ENCODE measurements at places on chromosomes 6 and 20.

DNA sequence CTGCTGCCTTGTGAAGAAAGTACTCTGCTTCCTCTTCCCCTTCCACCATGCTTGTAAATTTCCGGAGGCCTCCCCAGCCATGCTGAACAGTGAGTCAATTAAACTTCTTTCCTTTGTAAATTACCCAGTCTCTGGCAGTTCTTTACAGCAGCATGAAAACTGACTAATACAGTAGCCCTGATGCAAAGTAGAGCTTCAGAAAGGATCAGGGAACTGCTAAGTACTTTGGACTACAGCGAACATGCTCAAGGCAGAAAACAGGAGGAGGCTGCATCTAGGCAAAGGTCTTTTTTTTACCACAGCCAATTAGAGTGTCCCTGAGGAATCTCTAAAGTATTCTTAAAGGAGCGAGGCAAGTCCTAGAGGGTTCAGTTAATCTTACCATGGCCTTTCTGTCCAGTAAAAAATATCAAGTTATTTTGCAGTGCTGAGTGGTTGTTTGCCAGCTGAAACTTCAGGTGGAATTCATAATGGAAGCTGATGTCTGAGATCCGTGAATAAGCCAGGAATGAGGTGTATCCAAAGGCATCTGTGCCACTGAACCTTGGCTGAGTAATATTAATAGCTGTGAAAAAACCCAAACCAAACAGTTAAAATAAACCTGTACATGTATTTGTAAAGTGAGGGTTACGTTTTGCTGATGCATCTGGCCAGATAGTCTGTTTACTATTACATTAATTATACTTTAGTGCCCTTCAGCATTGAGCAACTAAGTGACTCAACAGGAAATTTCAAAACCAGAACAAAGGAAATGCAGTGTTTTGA lies 170.4 kb downstream of the PHF3 start:
- peak; percentile 60 for DNase-seq

DNA sequence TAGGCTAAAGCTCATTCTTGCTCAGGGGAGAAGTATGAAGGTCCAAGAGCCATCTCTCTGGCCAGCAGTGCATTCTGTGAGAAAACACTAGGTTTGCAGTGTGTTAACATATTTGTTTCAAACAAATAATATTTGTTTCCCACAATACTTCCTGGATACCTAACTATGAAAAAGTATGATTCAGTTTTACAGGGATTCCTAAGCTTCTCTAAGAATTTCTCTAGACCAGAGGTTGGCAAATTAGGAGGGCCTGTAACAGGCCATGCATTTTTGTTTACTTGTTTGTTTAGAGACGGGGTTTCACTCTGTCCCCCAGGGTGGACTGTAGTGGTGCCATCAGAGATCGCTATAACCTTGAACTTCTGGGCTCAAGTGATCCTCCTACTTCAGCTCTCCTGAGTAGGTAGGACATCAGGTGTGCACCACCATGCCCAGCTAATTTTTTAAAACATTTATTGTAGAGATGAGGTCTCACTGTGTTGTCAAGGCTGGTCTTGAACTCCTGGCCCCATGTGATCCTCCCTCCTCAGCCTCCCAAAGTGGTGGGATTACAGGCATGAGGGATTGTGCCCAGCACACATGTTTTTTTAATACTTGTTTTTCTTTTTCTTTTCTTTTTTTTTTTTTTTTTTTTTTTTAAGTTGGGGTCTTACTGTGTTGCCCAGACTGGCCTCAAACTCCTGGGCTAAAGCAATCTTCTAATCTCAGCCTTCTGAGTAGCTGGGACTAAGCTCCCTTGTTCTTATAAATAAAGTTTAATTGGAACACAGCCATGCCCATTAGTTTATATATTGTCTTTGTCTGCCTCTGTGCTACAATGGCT lies 71.7 kb downstream of the ADGRG6 start:
- no peak for DNase-seq

- no peak for DNase-seq
Measured at GRCh38 chr6:157539900-157540752, 159.1 kb downstream of the ZDHHC14 start.

DNA sequence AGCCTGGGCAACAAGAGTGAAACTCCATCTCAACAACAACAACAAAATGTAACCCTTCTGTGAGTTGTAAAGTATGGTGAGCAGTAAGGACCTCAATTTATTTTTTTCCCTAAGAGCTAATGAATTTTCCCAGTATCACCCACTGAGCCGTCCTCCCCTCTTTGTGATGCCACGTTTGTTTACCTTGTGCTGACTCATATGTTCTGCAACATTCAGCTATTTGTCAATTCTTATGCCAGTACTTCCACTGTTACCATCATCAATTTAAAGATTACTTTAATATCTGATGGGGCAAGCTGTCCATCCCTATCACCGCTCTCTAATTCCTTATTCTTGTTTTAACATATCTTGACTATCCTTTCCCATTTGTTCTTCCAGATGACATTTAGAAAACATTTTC lies 37.5 kb downstream of the MAK start:
- DNase-seq: peak; percentile 11

- no peak for DNase-seq
Measured at GRCh38 chr20:57470666-57471495, 54.1 kb downstream of the CTCFL start.

DNA sequence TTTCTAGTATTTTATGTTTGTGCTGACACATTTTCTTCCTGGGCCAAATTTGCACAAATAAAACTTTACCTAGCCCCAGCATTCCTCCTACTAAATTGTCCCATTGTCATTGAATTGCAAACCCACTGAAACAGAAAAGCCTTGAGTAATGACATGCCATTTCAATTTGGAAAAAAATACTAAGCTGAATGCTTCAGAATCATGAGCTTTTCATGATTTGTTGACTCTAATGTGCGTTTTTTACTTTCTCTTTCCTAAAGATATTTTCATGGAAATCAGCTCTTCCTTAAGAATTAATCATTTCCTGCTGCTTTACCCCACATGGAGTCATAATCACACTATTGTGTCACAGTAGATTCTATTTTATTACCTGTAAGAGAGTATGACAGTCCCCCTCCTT lies 47.4 kb downstream of the TRDN start:
- no peak for DNase-seq

GRCh38 chr6:93799226-93799625 lies 379.9 kb upstream of the EPHA7 start:
- peak; percentile 74 for DNase-seq

DNA sequence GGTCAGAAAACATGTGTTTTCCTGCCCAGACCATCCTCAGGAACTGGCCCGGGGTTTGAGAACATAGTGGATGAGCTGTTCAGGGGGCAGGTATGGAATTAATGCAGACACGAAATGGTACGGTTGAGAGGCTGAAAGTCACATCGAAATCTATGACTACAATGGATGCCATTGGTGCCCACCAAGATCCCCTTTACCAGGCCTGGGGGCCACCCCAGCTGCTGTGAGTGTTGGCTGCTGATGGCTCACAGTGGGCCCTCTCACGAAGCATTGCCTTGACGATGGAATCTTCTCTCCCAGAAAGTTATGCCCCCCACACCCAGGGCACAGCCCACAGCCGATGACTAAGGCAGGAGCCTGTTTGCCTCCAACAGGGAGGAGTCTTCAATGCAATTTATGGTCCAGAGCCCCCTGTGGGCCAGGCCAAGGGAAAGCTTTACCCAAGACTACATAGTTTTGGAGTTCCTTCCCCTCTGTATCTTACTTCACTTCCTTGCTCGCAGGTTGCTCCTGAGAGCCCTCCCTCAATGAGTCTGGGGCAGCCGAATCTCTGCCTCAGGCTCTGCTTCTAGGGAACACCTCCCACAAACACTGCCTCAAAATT lies 92.6 kb downstream of the BFSP1 start:
- no peak for DNase-seq

GRCh38 chr6:157346373-157346772 lies 23.1 kb upstream of the TMEM242 start:
- DNase-seq: peak; percentile 16

- DNase-seq: no peak
Measured at GRCh38 chr6:166862978-166863530, 93.3 kb downstream of the RNASET2 start.

DNA sequence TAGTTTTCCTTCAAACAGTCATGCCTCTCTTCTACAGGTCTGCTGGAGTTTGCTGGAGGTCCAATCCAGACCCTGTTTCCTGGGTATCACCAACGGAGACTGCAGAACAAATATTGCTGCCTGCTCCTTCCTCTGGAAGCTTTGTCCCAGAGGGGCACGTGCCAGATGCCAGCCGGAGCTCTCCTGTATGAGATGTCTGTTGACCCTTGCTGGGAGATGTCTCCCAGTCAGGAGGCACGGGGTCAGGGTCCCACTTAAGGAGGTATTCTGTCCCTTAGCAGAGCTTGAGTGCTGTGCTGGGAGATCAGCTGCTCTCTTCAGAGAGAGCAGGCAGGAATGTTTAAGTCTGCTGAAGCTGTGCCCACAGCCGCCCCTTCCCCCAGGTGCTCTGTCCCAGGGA lies 666.9 kb downstream of the FRK start:
- no peak for DNase-seq

DNA sequence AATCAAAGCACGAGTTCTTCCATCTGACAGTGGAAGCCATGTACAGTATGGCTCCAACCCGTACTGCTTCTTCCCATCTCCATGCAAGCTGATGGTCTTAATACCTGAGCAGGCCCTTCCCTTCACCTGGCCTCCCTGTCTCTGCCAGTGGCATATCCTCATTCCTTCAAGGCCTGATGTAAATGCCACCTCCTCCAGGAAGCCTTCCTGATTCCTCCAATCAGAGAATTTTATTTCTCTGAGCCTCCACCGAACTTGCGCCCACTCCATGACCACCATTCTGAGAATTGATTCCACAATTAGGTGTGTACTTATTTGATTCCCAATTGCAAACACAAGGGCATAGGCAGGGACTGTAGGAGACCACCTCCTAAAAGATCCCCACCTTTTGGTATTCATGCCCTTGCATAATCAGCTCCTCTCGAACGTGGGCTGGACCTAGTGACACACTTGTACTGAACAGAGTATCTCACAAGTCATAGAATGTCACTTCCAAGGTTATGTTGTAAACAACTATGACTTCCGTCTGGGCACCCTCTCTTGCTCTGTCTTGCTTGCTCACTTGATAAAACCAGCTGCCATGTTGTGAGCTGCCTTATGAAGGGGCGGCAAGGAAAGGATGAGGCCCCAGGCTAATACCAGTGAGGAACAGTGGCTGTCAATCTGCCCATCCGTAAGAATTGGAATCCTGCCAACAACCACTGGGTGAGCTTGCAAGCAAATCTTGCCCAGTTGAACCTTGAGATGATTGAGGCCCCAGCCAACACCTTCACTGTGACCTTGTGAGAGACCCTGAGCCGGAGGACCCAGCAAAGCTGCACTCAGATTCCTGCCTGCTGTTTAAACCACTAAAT lies 38.8 kb downstream of the CPNE5 start:
- no peak for DNase-seq

DNA sequence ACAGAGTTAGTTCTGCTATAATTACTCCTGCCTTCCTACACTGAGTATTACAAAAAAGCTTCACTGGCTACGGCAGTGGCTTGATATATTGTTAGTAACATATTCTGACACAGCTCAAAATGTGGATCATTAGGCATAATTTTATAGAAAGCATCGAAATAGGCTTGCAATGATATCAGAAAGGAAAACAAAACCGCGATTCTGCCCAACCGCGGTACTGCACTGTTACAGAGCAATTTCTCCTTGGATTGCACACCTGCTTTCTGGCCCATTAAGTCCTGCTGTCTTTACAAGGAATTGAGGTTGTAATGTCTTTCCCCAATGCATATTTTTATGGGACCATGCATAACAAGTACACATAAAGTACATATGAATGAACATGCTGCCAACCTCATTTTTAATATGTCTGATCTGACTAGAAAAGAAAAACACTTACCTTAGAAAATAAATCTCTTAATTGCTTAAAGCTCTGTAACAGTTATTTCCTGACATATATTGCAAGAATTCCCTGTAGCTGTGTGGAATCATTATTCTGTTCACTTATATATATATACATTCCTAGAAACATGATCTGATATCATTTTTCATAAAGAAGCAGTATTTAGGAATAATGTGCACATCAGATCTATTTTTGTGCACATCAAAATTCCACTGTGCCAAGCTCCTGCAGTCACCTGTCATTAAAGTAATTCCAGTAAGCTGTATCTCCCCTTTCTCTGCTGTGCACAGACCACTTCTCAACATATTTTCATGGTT lies 763.9 kb downstream of the HACE1 start:
- DNase-seq: no peak

DNA sequence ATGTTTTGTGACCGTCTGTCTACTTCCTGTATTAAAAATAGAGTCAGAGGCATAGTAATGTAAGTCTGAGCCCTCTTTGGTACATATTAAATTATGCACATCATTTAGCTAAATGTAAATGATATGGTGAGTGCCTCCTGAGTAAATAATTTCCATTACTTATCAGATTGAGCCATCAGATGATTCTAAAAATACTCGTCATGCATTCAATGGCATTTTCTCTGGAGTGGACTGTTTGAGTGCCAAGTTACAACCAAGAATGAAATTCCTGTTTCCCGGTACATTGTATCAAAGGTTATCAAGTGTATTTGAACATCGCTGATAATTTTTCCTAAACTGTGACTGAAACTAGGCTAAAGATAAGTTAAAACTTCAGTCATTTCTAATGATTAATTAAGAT lies 81.0 kb downstream of the AKAP7 start:
- DNase-seq: no peak

DNA sequence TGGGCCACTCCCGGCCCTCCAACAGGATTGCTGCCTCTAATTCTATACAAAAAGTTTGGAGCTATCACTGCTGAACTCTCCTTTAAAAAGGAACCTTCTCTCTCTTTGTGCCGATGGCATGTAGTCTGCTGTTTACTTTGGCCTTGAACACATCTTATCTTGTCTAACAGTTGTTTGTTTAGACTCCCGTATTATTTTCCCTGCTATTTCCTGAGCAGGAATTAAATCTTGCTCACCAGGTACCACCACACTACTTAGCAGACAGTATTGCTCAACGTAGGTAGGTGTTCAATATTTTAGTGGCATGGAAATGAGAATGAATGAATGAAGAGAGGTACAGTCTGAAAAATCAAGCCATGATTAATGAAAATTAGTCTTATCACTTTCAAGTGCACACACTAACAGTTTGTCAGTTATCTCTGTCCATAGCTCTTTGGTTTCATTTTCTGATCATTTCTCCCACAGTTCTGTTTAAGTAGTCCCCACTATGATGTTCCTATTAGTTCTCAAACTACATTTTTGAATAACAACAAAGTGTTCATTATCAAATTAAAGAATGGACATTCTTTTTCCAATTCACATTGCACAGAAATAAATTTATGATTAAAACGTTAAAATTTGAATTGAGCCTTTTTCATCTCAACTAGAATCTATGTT lies 6.8 kb upstream of the HEY2 start:
- no peak for DNase-seq

DNA sequence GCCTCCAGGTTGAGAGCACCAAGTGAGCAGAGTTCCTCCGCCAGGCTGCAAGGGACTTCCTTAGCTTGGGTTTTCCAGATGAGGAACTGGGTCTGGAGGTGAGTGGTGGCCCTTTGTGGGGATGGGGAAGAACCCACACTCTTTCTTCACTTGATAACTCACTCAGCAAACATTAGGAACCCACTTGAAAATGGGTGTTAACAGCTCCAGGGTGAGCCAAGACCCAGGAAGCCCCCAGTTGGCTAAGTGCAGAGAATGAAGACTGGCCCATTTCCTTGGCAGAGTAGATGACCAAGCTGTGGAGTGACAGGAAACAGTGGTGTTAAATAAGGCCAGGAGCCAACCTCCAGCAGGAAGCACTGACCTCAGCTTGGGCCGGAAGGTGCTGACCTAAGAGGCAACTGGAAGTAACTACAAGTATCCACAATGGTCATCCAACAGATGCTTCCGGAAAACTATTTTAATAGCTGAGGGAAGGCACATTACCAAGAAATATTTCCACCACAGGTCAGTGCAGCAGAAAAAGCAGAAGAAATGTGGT lies 22.7 kb downstream of the MRPL14 start:
- DNase-seq: no peak

- DNase-seq: no peak
Measured at GRCh38 chr6:36692220-36692619, 5.4 kb upstream of the RAB44 start.
